Ureter (tissue), 1 donor: ENCODE measurements at places on chromosomes 2 and 18. TPM values are rescaled to one million over a fixed set of nuclear protein-coding genes. Genes with fewer than 3 reads are reported as not detected.
A peak's percentile ranks its signal among the peaks of the same experiment; 100 is the strongest.

DNA sequence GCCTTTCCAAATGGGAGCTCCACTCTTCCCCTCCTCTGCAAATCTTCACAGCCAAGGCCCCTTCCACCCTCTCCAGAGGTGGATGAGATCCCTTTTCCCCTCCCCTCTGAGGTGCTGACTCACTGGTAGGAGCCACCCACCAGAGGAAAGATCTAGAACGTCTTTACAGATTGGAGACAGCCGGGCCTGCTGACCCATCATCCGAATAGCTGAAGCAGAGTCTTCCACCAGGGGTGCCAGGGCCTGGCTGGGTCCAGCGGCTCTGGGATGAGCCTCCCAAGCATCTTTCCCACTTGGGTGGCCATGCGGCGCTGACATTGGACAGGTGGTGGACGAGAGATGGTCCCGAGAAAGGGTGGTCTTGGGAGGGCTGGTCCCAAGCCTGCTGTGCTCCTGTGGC, 9.0 kb downstream of the ERFE start:
- peak; percentile 47 for DNase-seq

DNA sequence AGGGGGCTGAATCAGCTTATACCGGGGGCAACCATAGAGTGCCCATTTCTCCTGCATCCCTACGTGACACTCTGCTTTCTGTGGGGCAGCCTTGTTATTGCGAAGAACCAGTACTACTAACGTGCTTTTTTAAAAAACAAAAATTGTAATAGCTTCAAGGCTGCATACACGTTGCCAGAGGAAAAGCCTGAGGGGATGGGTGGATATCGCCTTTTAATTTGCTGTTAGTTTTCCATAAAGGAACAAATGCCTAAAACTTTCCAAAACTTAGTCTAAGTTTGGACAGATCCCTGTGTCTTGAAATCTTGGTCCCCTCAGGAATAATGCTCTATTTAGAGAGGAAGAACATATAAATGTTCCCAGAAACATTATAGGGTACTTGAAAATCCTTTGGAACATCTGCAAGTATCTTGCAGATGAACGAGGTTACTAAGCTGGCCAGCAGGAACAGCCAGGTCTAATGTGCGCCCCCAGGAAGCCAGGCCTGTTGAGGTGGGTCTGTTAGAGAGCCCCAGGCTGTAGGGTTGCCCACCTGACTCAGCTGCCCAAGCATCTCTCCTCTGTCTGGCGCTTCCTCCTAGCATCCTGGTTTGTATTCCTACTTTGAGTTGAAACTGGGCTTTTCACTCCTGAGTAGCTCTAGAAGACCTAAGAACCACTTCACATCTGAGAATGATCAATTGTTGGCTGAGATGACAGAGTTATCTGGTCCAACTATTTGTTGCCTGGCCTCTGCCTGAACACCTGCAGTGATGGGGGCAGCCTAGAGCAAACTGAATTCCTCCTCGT, 96.9 kb downstream of the TGOLN2 start:
- no peak for DNase-seq

The ZSCAN30 gene
- 23.5 TPM for total RNA-seq

The GLS gene
- 105 TPM for total RNA-seq

The PLB1 gene
- total RNA-seq = 9.9 TPM

DNA sequence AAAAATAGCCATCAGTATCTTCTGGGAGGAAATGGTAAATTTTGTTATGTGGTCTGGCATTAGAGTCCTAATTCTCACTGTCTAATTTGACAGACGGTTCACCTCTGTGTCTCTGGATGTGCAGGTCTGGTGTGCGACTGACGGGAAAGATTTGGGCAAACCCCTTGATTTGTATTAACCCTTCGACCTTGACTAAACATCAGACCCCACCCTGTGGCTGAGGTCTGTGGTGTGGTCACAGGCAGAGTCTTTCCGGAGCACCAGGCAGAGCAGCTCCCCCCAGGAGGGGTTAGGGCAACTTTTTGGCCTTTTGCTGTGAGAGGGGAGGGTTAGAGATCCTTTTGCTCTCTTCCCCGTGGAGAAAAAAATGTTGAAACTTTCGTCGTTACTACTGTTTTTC, 6.4 kb downstream of the TWIST2 start:
- peak; percentile 18 for DNase-seq

- DNase-seq = no peak
Measured at GRCh38 chr2:95539290-95539689, 52.5 kb upstream of the TRIM43 start.

DNA sequence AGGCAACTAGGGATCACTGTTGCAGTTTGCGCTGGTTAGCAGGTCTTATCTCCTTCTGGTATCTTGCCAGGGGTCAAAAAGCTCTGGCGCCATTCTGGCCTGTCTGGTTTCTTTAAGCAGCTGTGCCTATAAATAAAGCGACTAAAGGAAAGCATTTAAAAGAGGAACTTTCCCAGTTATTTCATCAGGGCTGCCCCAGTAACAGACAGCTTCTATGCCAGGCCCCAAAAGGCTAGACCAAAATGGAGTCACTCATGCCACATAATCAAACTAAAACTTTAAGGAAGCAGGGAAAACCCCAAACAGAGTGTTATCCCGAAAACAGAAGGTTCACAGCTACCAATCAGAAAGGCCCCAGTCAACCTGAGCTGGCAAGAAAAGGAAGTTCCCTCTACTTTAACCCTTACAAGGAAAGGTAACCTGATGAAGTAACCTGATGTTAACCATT, 41.2 kb upstream of the HNRNPA3 start:
- no peak for DNase-seq

GRCh38 chr2:179909845-179910734, 48.7 kb upstream of the ZNF385B start:
- DNase-seq = no peak

GRCh38 chr2:157433394-157433793, 10.5 kb downstream of the CYTIP start:
- DNase-seq = no peak

DNA sequence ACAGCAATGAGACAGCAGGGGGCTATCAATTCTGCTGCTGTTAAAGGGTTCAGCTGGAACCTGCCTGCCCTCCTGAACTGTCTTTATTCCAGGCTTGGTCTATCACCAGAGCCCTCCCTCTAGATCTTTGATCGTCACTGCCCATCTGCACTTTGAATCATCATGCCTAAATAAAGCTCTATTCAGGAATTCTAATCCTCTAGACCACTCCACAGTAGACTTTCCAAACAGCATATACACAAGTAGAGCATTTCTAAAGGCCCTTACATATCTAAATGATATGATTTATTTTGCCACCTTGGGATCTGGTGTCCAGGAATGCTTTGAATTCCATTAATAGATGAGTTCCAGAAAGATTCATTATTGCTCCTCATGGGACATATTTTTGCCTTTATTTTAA, 542.1 kb upstream of the SYT4 start:
- DNase-seq = no peak

The MAIP1 gene
- 14.1 TPM for total RNA-seq

GRCh38 chr2:28399289-28399688, 6.6 kb downstream of the FOSL2 start:
- no peak for DNase-seq

DNA sequence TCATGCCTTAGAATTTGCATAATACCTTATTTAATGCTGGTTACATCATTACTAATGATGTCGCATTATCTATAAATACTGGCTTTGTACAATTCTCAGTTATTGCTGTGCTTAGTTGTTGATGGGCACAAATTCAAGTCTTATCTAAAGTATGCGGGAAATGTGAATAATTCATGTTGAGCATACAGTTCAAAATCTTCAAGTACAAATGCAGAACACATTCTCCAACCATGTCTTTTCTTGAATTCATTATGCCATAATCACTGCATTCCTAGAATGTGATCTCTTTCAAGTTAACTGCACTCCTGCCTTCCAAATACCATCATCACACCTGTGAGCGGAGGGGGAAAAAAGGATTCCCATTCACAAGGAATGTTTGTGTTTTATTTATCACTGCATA, 337.0 kb downstream of the MBD2 start:
- no peak for DNase-seq

DNA sequence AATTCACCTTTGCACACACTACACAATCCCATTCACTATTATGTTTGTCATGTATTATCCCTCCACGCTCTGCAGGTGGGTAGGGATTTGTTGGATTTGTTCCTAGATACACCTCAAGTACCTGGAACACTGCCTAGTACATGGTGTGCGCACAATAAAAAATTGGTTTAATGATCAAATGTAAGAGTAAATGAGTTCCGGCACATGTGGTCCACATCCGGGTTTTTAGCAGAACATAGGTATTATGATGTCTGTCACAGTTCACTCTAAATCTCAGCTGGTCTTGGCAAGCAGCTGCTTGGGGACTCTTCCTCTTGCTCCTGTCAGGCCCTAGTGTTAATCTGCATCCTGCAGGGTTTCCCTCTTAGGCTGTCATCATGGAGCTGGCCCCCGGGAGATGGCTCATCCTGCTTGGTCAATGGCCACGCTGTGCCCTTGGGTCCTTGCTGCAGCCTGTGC, 21.8 kb upstream of the IL1R1 start:
- no peak for DNase-seq

The CRACDL gene
- 25.5 TPM for total RNA-seq

DNA sequence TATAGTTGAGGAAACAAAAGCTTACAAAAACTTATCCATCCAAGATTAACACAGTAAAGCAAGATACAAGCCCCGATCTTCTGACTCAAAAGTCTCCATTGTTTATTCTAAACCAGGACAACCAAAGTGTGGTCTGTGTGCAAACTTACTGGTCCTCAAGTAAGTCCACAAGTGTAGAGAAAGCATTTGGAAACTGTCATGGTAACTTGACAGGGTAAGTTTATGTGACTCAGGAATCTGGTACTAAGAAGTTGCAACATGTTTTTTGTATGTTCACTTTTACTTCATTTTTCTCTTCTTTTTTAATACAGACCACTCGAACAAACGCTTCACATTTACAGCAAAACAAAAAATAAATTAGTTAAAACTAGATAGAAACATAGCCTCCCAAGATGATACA, 9.4 kb downstream of the MBD2 start:
- no peak for DNase-seq

- peak; percentile 66 for DNase-seq
Measured at GRCh38 chr2:121080013-121080772, 204.8 kb downstream of the TFCP2L1 start.

DNA sequence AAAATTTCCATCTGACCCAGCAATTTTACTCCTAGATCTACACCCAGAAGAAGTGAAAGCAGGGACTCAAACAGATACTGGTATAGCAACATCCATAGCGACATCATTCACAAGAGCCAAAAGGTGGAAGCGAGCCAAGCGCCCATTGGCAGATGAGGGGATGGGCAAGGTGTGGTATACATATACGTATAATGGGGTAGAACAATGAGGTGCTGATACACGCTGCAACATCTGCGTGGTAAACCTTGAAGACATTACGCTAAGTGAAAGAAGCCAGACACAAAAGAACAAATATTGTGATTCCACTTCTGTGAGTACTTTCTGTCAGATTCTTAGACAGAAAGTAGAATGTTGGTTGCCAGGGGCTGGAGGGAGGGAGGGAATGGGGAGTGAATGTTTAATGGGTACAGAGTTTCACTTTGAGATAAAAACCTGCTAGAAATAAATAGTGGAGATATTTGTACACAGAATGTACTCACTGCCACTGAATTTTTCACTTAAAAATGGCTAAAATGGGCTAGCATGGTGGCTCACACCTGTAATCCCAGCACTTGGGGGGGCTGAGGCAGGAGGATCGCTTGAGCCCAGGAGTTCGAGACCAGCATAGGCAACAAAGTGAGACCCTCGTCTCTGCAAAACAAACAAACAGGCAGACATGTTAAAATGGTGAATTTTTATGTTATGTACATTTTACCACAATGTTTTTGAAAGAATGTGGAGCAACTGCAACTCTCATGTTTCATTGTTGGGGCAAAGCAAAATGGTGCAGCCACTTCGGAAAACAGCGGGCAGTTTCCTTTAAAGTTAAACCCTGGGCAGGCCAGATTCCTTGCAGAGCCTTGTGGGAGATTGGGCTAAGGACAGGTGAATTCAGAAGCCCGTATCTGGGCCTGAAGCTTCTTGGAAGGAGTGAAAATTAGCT, 103.4 kb upstream of the MYCN start:
- no peak for DNase-seq

The RAD51AP2 gene
- total RNA-seq = not detected

GRCh38 chr18:48105317-48105716, 174.9 kb upstream of the SMAD2 start:
- DNase-seq = no peak

DNA sequence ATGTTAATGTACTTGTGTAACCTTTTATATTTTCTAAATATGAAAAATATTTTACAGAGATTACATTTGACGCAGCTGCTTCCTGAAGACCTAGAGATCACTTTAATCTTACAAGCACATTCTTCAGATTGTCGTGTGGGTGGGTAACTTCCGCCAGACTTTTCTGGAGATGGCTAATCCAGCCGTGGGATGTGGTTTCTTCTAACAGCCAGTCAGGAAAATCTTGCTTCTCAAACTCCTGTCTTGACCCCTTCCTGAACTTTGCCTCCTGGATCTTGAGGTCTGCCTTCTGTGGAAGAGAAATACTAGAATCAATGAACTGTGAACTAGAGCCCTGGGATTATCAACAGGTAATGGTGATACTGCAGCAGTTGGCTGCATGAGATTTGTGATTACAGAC, 401.6 kb upstream of the TNP1 start:
- no peak for DNase-seq

- no peak for DNase-seq
Measured at GRCh38 chr2:179031731-179032408, 18.1 kb downstream of the CCDC141 start.

DNA sequence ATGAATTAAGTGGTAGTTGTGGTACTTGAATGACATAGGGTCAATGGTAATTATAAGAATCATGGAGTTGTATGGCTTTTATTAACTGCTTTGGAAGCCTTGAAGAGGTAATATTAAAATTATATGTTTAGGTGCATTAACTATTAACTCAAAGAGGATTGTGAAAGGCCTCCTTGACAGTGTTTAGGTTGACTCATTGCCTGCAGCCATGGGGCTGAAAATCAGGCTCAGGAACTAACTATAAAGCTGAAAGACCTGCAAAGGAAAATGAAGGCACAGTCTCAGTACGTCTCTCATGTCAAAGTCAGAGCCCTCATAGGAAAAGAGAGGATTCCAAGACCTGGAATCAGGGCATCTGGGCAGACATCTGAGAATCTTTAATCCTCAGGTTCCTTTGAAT, 31.0 kb downstream of the CACNB4 start:
- no peak for DNase-seq

DNA sequence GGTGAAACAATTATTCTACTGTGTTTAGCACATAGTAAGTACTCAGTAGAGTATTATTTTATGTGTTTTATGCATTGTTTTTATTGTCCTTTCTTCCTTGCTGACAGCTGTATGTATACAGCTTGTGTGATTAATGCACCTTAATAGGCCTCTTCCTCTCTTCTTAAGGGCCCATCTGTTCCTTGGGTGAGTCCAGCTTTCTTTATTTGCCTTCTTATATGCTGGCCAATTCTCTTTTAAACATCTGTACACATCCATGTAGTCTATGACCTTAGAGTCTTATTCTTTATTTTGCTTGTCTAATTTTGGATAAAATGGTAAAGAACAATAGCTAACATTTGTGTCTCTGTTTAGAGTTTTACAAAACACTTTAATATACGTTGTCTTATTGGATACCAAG, 333.7 kb upstream of the MEIS1 start:
- DNase-seq = no peak

GRCh38 chr18:51196811-51197660, 445 bp downstream of the MEX3C start:
- peak; percentile 73 for DNase-seq
